ENCODE measurements at places on chromosomes 16 and 17.

GRCh38 chr17:76476736-76477135, 9.3 kb downstream of the AANAT start:
- no peak for DNase-seq

DNA sequence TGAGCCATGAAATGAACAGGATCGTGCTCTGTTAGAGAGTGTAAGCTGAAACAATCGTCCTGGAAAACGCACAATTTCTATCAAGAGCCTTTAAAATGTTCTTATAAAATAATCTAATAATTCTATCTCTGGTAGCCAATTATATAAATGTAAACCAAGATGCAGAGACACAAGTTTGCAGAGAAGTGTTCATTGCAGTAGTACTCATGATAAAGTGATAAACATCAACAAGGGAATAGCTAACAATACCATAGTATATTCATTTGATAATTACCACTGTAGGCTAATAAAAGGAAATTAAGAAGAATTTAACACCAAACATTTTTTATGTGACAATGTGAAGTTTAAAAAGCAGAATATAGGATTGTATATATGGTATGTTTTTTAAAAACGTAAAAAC, 12.4 kb downstream of the NACA2 start:
- DNase-seq: no peak

- DNase-seq: no peak
Measured at GRCh38 chr17:80704381-80704819, 159.8 kb downstream of the RPTOR start.

DNA sequence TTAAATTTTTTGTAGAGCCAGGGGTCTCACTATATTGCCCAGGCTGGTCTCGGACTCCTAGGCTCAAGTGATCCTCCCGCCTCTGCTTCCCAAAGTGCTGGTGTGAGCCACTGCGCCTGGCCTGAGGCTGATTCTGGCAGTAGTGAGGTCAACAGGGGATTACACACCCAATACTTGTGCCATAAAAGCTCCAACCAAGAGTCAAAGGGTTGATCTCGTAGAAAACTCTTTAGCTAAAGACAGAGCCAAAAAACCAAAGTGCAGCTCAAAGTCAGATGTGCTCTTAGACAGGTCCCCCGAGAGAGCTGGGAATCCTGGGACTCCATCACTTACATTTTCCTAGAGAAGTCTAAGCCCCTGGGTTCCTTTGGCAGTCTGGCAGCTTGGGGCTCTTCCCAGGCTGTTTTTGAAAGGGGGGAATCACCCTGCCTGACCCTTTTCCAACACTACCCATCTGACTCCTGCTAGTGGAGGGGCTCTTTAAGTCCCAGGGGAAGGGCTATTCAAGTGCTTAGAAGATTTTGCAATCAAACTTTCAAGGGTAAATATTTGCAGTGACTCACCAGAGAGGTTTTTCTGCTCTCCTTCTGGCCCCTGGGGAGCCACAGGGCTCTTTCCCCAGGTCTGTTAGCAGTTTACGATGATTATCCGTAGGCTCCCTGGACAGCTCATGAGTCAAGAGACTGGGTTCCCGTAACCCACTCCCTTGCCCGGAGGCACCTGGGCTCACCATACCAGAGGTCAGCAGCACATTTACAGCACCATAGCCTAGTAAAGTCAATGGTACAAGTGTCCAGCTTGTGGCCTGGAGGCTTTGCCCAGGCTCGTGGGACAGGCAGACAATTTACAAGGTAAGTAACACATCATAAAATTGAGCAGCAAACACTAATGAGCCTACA, 408.7 kb downstream of the SLC39A11 start:
- peak; percentile 96 for DNase-seq

GRCh38 chr16:73546341-73546845, 498.5 kb upstream of the ZFHX3 start:
- DNase-seq: no peak

DNA sequence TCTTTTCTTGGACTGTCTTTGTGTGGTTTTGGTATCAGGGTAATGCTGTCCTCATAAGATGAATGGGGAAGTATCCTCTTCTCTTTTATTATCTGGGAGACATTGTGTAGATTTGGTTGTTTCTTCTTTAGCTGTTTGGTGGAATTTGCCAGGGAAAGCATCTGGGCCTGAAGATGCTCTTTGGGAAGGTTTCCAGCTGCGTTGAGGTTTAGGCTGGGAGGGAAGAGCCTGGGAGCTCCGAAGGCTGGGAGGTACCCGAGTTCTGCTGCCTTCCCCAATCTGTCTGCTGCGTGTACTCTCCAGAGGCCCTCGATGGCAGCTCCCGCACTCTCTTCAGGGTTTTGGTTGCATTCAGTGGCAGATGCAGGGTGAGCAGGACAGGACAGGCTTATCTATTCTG, 25.6 kb upstream of the CRISPLD2 start:
- DNase-seq: no peak

- no peak for DNase-seq
Measured at GRCh38 chr16:575354-576196, 5.8 kb downstream of the PIGQ start.

DNA sequence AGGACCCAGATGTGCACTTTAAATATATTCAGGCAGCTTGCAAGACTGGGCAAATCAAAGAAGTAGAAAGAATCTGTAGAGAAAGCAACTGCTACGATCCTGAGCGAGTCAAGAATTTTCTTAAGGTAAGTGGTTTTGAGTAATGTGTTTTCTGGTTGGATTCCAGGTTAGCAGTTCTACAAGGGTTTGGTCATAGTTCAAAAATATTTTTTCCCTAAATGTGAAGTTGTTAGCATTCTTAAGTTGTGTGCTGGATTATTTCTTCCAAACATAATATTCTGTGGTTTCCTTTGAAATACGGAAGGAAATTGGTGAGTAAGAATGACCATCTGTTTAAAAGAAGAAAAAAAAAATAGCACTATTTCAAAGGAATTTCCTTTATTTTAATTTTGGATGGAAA, 38.4 kb downstream of the PTRH2 start:
- peak; percentile 83 for DNase-seq

DNA sequence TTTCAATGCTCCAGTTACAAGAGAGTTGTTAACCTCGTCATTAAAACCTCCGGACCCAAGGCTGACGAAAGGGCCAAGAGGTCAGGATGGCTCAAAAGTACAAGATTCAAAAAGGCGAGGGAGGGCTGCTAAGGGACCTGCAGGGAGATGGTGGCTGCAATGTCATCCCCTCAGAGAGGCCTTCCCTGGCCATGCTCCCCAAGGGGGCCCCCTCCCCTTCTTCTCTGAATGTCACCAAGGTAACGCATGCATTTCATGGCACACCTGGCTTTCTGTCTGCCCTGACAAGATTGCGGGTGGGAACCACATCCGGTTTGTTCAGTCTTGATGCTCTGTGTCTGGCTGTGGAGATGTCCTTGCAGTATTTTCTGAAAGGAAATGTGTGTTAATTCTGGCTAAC, 89.9 kb downstream of the C16orf78 start:
- no peak for DNase-seq

DNA sequence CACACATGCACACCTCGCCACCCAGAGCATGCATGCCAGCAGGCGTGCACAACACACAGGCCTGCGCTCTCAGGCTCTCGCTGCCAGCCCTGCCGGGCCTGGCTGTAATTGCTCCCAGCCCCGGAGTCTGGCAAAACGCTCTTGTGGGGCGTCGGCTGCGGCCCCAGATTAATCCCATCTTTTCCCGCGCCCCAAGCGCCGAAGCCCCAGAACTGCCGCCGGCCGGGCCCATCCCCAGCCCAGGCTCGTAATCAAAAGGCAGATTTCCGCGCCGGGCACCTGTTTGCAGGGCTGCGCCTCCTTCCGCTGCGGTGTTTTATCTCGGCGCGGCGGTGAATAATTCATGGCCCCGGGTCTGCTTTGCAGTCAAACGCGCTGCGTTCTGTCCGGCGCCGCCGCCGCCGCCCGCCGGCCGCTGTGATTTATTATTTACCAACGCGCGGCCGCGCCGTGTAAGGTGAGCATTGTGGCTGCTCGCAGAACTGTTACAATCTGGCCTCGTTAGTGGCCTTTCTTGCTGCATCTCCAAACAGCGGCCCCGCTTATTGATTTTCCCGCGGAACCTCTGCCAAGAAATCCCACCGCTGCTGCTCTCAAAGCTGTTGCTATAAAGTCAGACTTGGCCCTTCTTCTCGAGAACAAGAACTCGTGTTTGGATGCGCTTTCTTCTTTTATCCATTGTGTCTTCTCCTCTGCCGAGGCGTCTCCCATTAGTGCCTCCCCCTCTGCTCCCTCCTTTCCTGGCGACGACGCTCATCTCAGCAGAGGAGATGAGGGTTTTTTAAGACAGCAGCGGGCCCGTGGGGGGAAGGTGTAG, 126.1 kb downstream of the IRX5 start:
- no peak for DNase-seq

DNA sequence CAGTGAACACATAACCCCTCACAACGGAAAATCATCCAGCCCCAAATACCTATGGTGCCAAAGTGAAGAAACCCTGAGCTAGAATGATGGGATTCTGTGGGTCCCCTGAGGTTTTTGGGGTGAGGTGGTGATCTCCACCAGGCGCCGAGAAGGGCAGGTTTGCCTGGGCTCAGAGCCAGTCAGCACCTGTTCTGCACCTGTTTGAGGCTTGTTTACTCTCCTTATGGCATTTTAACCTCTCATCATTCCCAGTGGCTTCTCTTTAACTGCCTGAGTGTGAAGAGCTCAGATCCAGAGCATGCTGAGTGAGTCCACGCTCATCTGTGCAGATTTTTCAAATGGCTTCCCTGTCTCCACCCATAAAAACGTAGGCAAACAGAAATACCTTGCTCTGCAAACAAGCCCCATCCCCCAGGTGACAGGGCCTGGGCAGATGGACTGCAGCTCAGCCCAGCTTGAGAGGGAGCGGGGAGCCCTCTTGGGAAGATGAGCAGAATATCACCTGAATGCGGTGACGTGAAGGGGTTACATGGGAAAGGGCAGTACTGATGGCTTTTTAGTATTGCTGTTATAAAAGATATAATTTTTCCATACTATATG, 40.1 kb upstream of the CLEC19A start:
- no peak for DNase-seq

DNA sequence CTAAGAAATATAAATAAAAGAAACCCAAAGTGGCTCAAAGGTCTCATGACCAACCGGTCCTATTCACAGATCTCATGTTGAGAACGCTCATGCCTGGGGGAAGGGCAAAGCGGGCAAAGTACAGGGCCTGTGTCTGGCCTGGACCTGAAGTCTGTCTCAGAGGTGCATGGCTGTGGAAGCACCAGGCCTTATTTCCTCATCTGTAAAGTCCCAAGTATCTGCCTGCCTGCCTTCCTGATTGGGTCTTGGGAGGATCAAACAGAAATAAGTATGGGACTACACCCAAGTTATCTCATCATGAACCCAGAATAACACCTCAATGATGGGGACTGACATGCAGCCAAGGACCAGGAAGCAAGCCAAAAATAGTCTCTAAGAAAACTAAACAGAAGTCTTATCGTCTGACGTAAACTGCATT, 14.2 kb downstream of the AXIN2 start:
- no peak for DNase-seq

DNA sequence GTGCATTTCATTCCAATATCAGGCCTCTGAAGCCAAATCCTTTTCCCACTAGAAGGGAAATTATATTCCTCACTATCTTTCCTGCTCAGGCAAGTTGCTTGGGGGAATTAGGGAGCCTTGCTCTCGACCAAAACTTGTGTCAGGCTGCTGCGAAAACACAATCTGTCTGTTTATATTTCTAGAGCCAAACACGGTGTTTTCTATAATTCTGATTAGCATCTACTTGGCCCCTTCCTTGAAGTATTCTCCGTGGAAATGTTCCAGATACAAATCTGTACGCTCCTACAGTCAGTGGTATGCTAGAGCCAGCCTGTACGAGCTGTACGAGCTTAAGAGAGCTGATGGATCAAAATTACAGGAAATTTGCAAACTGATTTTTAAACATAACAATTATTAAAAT, 299.3 kb upstream of the SALL1 start:
- DNase-seq: no peak

GRCh38 chr16:695355-696089, 5.3 kb upstream of the WDR24 start:
- no peak for DNase-seq

- DNase-seq: no peak
Measured at GRCh38 chr16:50640919-50641817, 39.9 kb downstream of the SNX20 start.

DNA sequence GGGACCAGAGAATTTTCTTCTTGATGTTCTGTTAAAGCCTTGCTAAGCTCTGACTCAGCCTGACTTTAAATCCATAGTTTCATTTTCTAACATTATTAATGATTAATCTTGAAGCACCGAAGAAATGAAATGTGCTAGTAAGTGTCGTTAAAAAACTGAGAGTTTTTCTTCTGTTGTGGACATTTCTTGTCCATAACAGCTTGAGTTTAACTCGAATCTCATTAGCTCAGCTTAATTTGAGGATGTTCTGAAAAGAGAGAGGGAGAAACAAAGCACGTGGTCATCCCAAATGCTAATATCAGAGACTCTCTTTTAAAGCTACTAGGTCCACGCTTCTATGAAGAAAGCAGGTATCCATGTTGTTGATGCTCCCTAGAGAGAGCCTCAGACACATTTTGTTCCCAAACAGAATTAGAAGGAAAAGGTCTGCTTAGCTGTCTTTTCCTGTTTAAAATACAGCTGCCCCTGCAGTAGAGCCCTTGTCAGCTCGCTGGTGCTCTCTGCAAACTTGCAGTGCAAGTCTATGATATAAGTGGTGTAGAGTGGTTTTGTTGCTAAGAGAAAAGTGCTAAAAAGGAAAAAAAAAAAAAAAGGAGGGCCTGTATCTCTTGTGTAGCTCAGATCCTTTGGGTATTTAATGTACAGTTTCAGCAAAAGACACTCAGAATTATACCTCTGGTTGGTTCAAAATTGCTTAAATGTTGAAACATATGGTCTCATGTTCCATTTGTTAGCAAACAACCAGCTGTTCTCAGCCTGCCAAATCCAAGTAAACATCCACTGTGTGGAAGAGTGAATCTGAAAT, 191.1 kb upstream of the TBX2 start:
- no peak for DNase-seq

DNA sequence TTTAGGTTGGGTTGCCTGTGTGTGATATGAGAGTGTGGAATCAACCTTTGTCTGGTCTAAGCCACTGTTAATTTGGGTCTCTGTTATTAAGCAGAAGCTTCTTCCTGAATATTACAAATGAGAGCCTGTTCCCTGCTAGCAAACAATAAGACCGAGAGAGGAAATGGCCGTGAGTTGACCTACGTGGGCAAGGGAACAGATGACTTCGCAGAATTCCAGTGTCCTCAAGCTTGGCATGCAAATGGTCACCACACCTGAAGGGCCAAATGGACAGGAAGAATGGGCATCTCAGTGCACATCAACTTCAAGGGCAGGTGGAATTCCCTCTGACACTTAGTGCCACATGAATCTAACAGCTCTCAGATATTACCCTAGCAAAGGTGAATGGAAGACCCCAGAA, 250.8 kb upstream of the FOXF1 start:
- DNase-seq: no peak

- no peak for DNase-seq
Measured at GRCh38 chr17:69245617-69246016, 17.0 kb upstream of the ABCA10 start.

All from AG04449 (cell line).